GM23248 (cell line): ENCODE measurements at places on chromosomes 7 and 10. TPM values are rescaled to one million over a fixed set of nuclear protein-coding genes. Genes with fewer than 3 reads are reported as not detected.
A peak's percentile ranks its signal among the peaks of the same experiment; 100 is the strongest.

CRYGN gene
- not detected in 2 replicates for total RNA-seq

HOXA10 gene
- 27.4 and 29.3 TPM in 2 replicates for total RNA-seq

SMKR1 gene
- total RNA-seq = not detected in 2 replicates

SPDYE6 gene
- total RNA-seq = not detected in 2 replicates

HBP1 gene
- total RNA-seq = 87.5 and 102 TPM in 2 replicates

WASL gene
- total RNA-seq = 11.6 and 13.2 TPM in 2 replicates

PLPP4 gene
- total RNA-seq = 22.5 and 30.0 TPM in 2 replicates

- H3K27ac ChIP-seq = no peak overlapping the region
- no peaks in the 10 kb centered on the region for H3K4me1 ChIP-seq
- DNase-seq = no peak
- no peaks in the 10 kb centered on the region for H3K27me3 ChIP-seq
Measured at GRCh38 chr10:128880159-128880725, 586.8 kb upstream of the MGMT start.

DNA sequence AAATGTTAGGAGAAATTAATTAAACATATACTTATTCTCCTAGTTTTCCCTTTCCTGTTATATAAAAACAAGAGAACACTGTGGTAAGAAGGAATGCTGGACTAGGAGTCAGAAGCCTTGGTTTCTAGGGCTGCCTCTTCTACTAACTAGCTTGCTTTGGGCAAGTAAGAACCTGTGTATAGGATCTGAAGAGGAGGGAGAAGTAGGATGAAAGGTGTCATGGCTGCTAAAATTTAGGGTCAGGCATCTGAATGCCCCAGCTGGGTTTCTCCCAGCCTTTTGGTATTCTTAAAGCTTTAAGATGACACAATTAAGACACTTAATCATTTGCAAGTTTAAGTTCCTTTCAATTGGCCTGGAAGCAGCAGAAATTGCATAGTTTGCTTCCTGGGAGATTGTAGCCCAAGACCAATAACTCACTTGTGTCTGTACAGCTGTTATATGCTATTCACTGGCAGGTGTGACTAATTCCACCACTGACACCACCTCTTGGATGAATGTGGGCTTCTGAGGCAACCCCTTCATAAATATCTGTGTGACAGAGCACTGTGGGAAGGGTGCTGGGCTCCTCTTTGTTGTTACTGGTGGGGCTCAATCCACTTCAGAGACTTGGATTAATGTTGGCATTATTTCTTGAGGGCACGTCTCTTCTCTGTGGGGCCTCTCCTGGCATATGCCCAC is 137.2 kb downstream of the LRMDA start:
- no peak overlapping the region for H3K27ac ChIP-seq
- no peaks in the 10 kb centered on the region for H3K4me1 ChIP-seq
- no peak overlapping the region for H3K4me3 ChIP-seq
- H3K27me3 ChIP-seq = peaks cover 6% of the 10 kb centered on the region; the same call in 1 of the 2 replicates
- DNase-seq = no peak

DNA sequence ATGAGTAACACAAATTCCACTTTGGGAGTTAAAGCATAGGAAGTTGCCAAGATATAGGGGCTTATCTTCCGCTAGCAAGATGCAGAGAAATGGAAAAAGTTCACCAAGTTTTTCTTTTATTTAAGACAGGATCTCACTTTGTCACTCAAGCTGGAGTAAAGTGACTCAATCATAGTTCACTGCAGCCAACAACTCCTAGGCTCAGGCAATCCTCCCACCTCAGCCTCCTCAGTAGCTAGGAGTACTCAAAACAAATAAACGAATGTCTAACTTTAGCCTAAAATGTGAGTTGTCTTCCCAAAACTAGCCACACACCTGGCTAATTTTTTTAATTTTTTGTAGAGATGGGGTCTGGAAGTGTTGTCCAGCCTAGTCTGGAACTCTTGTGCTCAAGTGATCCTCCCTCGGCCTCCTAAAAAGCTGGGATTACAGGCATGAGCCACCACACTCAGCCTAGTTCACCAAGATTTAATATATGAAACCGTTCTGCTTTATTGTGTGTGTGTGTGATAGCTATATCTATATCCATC is 9.9 kb downstream of the VIM start:
- H3K36me3 ChIP-seq = peaks cover 47% of the 10 kb centered on the region
- peaks cover 42% of the 10 kb centered on the region for H3K4me1 ChIP-seq
- H3K4me3 ChIP-seq = no peak overlapping the region
- no peaks in the 10 kb centered on the region for H3K27me3 ChIP-seq
- peak overlapping the region; percentile 100 for H3K27ac ChIP-seq

GRCh38 chr10:84156768-84157167 is 16.8 kb upstream of the GPR15LG start:
- H3K4me1 ChIP-seq = no peaks in the 10 kb centered on the region
- no peak overlapping the region for H3K27ac ChIP-seq
- DNase-seq = peak; percentile 7

GRCh38 chr10:70537398-70538194 is 59.0 kb downstream of the PALD1 start:
- H3K4me3 ChIP-seq = no peak overlapping the region
- H3K4me1 ChIP-seq = no peaks in the 10 kb centered on the region
- no peak overlapping the region for H3K27ac ChIP-seq
- H3K27me3 ChIP-seq = peaks cover 8% of the 10 kb centered on the region; the same call in 1 of the 2 replicates
- H3K36me3 ChIP-seq = no peaks in the 10 kb centered on the region
- DNase-seq = peak; percentile 20

- DNase-seq = no peak
- no peaks in the 10 kb centered on the region for H3K36me3 ChIP-seq
- H3K27ac ChIP-seq = no peak overlapping the region
- H3K27me3 ChIP-seq = no peaks in the 10 kb centered on the region
- H3K4me1 ChIP-seq = no peaks in the 10 kb centered on the region
- no peak overlapping the region for H3K4me3 ChIP-seq
Measured at GRCh38 chr10:128298587-128298986, 172.4 kb upstream of the MKI67 start.

DNA sequence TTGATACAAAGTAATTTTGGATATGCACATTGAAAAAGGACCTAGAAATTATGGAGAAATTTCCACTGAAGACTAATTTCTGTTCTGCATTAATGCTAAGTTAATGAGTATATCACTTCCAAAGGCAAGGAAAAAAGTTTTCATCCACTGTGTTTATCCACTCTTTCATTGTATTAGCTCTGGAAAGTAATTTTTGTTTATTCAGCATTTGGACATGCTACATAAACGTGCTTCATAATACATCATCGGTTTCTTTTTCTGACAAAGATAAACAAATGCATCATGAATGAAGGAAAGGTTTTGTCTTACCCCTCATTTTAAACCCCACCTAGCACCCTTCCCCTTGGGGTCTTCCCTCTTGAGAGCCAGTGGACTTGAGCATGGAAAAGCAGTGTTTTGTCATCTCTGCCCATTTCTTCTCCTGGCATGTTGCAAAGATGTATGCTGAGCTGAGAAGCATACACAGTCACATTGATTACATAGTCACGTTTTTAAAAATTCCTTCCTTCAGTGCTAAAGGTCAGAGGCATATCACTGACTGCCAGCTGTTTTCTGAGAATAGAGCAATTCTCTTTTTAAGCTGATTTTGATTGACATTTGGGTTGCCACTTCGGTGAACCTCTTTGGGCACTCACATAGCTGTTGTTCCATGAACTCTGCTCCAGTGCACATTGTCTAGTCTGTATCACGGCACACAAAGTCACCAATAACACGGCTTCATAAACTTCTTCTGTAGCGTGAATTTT is 65.9 kb upstream of the C7orf33 start:
- no peaks in the 10 kb centered on the region for H3K36me3 ChIP-seq
- H3K27me3 ChIP-seq = peaks cover 16% of the 10 kb centered on the region
- no peak overlapping the region for H3K4me3 ChIP-seq
- DNase-seq = no peak
- no peaks in the 10 kb centered on the region for H3K4me1 ChIP-seq

GRCh38 chr10:71354776-71355175 is 35.7 kb downstream of the SLC29A3 start:
- H3K36me3 ChIP-seq = no peaks in the 10 kb centered on the region
- no peak overlapping the region for H3K27ac ChIP-seq
- no peak overlapping the region for H3K4me3 ChIP-seq
- DNase-seq = peak; percentile 59
- no peaks in the 10 kb centered on the region for H3K27me3 ChIP-seq

DNA sequence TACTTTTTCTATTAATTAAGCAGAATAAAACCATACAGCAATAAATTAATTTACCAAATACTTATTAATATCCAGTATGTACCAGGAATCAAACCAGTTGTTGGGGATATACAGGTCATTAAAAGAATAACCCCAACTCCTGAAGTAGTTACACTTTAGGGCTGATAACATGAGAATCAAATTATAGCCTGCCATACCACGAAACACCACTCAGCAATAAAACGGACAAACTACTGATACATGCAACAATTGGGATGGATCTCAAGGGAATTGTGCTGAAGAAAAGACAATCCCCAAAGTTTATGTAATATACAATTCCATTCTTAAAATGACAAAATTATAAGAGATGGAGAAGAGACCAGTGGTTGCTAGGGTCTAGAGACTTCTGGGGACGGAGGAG is 22.7 kb downstream of the MCMBP start:
- H3K36me3 ChIP-seq = peaks cover 45% of the 10 kb centered on the region
- H3K27ac ChIP-seq = peak overlapping the region; percentile 18; the same call in 1 of the 2 replicates

DNA sequence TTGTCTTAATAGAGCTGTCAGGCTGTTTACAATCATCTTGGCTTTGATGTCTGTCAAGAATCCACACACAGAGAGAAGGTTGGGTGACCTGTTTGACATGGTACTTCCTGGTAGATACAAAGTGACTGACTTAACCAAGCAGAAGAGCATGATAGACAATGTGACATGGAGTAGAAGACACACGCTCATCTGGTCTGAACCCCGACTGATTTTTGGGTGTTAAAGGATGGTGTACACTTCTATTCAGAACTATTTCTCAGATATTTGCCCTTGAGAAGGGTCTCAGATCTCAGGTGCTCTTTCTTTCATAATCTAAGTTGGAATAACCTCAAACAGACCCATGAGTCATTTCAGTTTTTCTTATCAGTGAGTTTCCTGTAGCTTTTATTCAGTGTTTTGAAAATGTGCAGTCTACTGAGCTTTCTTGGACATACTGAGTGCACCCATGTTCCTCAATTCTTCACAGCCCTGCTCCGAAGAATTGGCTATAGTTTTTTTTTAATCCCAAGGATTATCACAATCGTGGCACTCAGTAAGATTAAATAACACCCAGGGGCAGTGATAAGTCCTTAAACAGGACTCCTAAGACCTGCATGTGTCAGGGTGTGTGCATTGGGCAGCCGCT is 46.4 kb upstream of the NXPH1 start:
- no peak overlapping the region for H3K27ac ChIP-seq
- H3K36me3 ChIP-seq = no peaks in the 10 kb centered on the region
- H3K4me3 ChIP-seq = no peak overlapping the region
- no peak for DNase-seq

GRCh38 chr7:15816835-15817426 is 130.4 kb upstream of the MEOX2 start:
- H3K27ac ChIP-seq = no peak overlapping the region
- DNase-seq = no peak
- H3K27me3 ChIP-seq = no peaks in the 10 kb centered on the region

- H3K4me3 ChIP-seq = peak overlapping the region; percentile 63
- no peaks in the 10 kb centered on the region for H3K36me3 ChIP-seq
- no peaks in the 10 kb centered on the region; the same call in 1 of the 2 replicates for H3K4me1 ChIP-seq
- H3K27ac ChIP-seq = no peak overlapping the region
- peaks cover 18% of the 10 kb centered on the region for H3K27me3 ChIP-seq
- peak; percentile 44 for DNase-seq
Measured at GRCh38 chr7:90119178-90119971, 34.9 kb upstream of the STEAP1 start.

DNA sequence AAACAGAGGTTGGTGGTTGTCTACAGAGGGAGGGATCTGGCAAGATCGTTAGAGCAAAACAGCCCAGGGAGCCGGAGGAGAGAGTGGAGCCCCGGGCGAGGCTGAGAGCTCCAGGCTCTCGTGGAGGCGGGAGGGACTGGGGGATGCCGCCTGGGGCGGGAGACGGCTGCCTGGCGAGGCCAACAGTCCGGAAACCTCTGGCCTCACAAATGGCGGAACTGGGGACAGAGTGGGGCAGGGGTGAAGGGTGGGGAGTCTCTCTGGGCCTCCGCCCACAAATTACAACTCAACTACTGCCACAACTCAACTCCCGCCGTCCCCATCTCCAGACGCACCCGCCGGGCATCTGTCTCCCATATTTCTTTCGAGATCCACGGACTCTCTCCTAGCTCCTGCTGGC is 47.7 kb downstream of the CLEC2L start:
- H3K36me3 ChIP-seq = no peaks in the 10 kb centered on the region; the same call in 1 of the 2 replicates
- DNase-seq = no peak
- no peak overlapping the region for H3K4me3 ChIP-seq
- H3K27me3 ChIP-seq = no peaks in the 10 kb centered on the region

DNA sequence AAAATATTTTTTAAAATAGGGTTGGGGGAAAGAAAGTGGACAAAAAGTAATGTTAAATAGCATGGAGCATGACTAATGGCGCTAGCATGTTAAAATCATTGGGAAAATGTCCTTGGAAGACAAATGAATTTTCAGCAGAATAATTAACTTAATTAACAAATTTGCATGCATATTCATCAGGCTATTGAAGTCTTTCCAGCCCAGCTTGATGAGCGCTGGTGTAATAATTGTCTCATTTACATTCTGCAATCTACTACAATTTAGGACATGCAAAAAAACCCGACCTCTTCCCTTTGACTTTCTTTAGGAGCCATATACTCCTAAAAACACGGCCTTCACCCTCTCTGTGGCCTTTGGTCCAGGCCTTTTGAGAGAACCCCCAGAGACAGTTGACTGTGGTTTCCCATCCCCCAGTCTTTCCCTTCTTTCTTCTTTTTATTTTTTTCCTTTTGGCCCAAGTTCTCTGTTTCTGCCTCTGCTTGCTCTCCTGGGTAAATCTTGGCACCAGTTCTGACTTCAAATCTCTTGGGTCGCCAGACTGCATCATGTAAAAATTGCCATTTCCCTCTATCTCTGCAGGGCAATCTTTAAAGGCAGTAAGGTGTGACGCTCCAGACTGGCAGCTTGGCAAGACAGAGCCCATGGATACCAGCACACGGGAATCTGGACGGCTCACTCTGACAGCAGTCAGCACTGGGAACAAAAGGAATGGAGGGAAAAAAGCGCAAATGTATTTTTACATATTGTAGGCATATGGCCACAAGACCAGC is 105.5 kb downstream of the NEUROD6 start:
- H3K27me3 ChIP-seq = no peaks in the 10 kb centered on the region
- no peaks in the 10 kb centered on the region for H3K36me3 ChIP-seq
- no peak overlapping the region for H3K4me3 ChIP-seq
- DNase-seq = no peak
- H3K4me1 ChIP-seq = no peaks in the 10 kb centered on the region
- no peak overlapping the region for H3K27ac ChIP-seq
